ENCODE measurements at places on chromosomes 5 and 9.

DNA sequence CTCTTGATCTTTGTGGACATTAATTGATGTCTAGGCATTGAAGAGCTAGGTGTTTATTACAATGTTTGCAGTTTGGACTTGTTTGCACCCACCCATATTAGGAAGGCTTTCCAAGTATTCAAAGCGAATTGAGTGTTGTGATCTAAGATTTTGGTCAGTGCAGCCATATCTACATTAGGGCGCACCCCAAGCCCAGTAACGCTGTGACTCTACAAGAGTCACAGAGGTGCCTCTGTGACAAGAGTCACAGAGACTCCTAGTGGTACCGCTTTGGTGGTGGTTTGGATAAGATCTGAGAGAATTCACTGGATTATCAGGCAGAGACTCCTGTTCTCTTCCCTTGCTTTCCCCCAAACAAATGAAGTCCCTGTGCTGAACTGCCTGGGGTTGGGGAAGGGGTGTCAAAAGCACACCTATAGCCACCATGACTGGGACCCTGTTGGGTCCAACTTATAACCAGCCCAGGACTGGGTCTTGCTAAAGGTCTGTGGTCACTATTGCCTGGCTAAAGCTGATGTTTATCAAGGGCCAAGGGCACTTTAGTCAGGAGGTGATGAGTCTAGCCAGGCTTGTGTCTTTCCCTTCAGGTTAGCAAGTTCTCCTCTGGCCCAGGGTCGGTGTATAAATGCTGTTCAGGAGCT lies 114.1 kb upstream of the RIOK2 start:
- DNase-seq: no peak

DNA sequence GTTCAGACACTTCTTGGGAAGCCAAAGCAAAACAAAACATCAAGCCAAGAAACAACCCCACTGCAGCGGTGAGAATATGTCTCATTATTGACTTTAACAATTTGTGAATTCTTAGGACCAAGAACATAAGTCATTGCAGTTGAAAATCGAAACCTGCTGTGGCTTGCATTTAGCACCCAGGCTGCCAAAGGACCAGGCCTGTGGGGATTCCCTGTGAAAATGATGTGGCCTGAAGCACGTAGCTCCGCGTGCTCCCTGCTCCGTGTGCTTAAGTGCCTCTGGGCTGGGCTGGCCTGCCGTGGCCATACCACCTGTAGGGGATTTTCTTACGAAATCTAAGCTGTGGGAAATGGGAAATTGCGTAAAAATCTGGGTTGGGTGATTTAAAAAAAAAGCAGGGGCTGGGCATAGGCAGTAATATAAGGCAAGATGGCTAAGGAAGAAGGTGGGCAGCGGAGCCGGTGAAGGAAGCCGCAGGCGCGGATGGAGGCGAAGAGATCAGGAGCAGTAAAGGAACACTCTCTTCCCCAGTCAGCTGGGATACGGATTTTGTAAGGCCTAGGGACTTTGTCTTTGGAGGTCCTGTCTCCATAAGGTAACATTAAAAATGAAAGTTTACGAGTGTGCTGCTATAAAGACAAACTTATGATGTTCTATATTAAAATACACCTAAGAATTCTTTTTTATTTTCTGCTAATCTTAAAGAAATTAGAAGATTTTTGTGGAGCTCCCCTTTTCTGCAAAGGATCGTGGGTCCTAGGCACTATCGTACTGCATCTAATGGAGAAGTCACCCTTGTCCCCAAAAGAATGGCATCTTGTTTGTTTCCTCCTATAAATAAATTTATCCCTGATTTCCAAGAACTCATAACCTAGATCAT lies 189.6 kb upstream of the SEMA6A start:
- DNase-seq: no peak

DNA sequence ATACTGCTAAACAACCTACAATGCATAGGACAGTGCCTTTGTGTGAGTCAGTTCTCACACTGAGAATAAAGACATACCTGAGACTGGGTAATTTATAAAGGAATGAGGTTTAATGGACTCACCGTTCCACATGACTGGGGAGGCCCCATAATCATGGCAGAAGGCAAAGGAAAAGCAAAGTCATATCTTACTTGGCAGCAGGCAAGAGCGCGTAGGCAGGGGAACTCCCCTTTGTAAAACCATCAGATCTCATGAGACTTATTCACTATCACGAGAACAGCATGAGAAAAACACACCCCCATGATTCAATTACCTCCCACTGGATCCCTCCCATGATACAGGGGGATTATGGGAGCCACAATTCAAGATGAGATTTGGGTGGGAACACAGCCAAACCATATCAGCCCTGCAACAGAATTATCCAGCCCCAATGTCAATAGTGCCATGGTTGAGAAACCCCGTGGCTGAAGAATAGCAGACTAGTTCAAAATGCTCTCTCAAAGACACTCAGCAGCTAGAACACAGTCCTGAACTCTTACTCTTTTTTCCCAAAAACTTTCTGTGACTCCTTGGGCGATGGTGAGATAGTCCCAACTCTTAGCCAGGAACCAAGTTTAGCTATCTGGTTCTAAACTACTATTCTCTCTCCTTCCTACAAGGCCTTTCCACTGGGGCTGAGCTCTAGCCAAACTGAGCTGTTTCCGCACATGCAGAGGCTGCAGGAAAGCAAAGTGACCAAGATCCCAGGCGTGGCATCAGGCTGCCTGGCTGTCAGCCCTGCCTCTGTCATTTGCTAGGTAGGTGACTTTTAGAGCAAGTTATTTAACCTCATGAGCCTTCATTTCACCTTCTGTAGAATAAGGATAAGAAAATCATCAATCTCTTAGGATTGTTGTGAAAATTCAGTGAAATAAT lies 21.7 kb downstream of the FAT2 start:
- DNase-seq: no peak

- DNase-seq: no peak
Measured at GRCh38 chr5:154723740-154724505, 31.3 kb upstream of the LARP1 start.

- no peak for DNase-seq
Measured at GRCh38 chr9:16197578-16198370, 644.9 kb downstream of the CCDC171 start.

DNA sequence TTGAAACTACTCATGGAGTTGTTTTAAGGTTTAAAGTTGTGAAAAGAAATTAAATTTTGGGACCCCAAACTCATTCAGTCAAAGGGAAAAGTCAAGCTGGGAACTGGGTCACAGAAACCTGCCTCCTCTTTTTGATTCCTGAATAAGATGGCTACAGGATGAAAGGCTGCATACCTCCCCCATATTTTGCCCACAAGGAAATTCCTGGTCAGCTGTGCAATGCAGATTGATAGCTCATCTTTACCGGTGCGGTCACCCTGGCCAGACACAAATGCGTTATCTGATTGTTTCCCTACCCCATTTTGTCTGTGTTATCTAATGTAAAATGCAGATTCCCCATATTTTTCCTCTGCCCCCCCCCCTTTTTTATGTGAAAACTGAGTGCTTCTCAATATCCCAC lies 1.3 kb downstream of the HAVCR2 start:
- no peak for DNase-seq

GRCh38 chr9:124008303-124008693 lies 3.3 kb upstream of the LHX2 start:
- DNase-seq: no peak

DNA sequence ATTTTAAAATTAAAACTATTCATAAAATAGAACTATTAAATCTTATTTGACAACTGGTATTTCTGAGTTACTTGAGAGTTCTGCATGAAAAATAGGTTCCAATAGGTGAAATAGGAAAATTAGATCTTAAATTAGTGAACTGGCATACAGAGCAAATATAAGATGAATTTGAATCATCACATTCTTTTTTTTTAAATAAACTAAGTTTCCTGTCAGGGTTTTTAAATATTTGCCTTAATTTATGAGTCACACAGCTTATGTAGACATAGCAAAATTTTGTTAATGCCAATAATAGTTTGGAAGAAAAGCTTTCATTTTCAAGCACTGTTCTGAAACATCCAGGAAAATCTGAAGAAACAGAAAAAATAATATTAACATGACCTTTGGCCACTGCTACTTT lies 311.7 kb upstream of the HAPLN1 start:
- DNase-seq: no peak

DNA sequence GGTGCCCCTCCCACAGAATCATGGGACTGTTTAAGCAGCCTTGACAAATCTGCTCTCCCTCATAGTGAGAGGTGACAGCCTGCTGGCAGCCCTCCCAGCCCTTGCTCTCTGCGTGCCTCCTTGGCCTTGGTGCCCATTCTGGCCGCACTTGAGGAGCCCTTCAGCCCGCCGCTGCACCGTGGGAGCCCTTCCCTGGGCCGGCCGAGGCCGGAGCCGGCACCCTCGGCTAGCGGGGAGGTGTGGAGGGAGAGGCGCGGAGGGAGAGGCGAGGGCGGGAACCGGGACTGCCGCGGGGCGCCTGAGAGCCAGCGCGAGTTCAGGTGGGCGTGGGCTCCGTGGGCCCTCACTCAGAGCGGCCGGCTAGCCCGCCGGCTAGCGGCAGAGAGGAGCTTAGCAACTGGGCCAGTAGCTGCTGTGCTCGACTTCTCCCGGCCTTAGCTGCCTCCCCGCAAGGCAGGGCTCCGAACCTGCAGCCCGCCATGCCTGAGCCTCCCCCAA lies 125.9 kb upstream of the MYO10 start:
- DNase-seq: no peak

DNA sequence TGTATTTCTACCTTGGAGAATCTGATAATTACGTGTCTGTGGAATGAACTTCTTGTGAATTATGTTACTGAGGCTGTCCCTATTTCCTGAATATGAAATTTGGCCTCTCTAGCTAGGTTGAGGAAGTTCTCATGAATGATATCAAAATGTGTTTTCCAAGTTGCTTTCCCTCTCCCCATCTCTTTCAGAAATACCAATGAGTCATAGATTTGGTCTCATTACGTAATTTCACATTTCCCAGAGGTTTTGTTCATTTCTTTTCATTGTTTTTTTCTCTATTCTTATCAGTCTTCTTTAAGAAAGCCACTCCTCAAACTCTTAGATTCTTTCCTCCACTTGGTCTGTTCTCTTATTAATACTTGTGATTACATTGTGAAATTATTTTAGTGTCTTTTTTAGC lies 923.8 kb upstream of the CDH9 start:
- DNase-seq: no peak

DNA sequence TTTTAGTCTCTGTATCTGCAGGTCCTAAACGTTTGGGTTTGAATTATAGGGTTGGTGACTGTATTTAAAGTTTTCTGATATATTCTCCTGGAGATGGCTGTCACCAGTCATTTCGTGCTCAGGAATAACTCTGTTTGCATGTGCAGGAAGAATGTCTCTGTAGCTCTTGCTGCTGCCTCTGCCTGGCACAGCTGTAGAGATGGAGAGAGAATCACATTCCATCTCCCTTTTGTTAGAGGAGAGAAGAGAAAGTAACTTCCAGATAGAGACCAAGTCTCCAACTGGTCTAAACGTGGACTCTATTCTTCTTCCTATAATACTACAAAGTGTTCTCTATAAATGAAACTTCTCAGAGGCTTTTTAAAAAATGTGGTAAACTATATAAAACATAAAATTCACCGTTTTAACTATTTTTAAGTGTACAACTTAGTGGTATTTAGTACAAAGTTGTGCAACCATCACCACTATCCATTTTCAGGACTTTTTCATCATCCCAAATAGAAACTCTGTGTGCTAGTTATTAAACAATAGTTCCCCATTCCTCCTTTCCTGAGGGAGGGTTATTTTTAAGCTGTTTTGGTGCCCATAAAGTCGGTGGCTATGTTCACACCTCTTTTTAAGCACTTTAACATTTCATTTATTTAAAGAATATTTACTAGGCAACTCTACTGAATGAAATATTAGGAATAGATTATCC lies 20.7 kb upstream of the STARD4 start:
- no peak for DNase-seq

DNA sequence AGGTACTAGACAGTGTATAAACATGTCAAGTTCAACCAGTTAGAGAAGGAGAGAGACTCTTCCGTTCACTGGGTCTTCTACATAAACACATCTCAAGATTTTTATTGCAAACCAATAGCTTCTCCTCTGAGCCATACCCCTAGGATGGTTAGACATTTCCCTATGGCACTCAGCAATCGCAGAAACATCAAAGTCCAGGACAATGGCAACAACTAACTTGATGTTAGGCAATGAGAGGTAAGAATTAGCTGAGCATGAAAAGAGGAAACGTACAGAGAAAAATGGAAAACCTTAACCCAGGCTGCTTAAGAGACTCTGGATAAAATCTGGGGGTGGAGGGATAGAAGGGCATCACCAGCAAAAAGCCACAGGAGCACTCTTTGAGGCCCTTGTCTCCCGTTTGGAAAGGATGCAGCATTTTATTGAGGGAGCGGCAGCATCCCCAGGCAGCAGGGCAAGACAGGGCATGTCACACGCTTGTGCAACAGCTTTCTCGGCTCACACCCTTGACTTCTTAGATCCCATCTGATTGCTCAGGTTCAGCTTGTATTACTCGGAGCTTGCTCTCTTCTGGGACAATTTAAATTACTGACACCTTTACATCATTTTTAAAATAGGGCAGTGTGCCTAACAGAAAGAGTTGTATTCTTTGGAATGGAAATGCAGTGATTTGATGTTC lies 8.6 kb upstream of the PSAT1 start:
- DNase-seq: no peak

All from T follicular helper cell (primary cell).